ENCODE measurements at places on chromosomes 3 and 15.
A peak's percentile ranks its signal among the peaks of the same experiment; 100 is the strongest.

GRCh38 chr3:33883538-33883950 is 85.1 kb downstream of the PDCD6IP start:
- peak; percentile 28 for DNase-seq

- DNase-seq = no peak
These were observed 115.3 kb downstream of the POLR2M start for GRCh38 chr15:57821826-57822225.

DNA sequence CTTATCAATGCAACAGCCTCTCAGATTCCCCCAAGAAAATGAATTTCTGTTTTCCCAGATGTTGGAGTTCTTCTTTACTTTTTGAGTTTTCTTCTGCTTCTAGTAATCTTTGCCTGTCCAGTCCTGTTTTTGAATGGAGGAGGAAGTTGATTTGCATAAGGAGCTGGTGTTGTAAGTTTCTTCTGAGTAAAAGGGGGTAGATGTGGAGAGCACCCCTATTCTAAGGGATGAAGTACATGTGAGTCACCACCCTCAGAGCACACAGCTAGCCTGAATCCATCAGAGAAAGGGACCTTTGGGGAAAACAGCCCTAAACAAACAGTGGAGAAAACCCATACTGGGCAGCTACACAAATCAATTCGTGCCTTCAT is 34.5 kb downstream of the ACAA1 start:
- no peak for DNase-seq

- no peak for DNase-seq
These were observed 246.9 kb downstream of the GOLGA6L6 start for GRCh38 chr15:20294651-20295237.

- no peak for DNase-seq
These were observed 32.6 kb upstream of the THUMPD3 start for GRCh38 chr3:9330166-9330703.

DNA sequence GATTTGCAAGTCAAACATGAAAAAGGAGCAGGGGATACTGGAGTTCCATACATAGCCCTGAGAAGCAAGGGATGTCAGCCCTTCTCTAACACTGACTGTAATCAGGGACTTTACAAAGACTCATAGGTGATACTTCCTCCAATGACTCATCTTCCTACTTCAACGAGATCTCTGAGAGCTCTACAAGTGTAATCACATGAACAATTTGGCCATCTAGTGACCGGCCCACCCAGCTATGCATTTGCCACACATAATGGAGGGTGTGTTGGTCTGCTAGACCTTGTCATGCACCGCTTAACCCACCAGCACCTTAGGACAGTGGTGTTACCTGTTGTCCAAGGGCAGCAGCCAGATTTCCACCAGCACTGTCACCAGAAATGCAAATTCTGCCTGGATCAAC is 75.3 kb downstream of the NCEH1 start:
- no peak for DNase-seq

- DNase-seq = no peak
These were observed 112.5 kb upstream of the THBS1 start for GRCh38 chr15:39468331-39468730.

DNA sequence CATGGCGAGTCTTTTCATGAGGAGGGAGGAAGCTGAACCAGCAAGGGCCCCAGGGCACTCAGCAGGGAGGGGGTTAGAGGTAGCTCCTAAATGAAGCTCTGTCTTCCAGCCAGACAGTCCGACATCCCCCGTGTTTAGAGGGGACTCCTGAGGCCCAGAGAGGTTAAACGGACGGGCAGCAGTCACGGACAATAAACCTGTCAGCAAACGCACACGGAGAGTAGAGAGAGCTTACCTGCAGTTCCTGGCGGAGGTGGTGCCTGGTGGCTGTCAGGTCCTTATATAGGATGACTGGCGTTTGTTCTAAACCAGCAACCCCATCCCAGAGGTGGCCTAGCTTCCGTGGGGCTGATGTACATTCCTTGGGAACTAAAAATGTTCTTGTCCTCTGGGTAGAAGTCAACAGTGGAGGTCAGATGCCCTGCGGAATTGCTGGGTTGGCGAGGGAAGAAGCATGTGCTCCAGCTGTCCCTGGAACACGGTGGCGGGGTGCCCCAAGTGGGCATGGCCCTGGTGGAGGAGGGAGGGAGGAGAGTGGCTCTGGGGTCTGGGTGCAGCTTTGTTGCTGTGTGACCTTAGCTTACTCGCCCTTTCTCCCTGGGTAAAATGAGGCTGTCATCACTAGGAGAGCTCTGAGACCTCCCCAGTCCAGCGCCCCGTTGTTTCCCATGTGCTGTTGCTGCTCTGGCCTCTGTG is 2.1 kb downstream of the GHRL start:
- no peak for DNase-seq

DNA sequence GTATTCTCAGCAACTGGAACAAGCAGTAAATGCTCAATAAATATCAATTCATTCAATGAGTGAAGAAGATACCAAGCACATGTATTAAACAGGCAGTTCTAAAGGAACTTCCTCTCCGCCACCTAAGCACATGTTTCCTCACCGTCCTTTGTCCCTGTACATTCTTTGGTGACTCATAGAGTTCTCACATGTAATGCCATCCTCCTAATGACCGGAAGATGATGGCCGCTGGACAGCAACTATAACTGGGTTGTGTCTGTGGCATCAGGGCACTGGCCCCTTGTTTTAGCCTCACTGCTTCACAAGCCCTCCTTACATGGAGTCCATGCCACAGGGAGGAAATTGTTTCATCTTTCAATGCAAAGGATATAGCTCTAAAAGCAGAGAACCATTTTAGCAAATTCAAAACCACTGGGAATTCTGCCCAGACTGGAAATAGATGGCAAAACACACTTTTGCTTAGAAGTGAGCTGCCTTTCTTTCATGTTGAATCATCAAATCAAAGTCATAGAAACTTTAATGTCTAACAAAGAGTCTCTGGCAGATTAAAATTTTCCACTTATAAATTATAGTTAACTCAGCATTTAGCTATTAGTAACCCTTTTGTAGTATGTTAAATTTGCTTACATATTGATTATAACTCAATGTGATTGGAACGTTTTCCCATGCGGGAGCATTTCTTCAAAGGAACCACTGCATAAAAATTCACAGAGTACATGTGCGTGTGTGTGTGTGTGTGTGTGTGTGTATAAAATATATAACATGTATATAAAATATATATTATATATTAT is 74.1 kb downstream of the GAP43 start:
- no peak for DNase-seq

GRCh38 chr3:43616034-43616433 is 5.8 kb downstream of the ANO10 start:
- no peak for DNase-seq

- no peak for DNase-seq
These were observed 28.6 kb upstream of the VPS8 start for GRCh38 chr3:184783319-184783718.

GRCh38 chr15:93302080-93302765 is 213.2 kb upstream of the RGMA start:
- DNase-seq = no peak

GRCh38 chr15:68693071-68693470 is 114.3 kb downstream of the CORO2B start:
- DNase-seq = no peak

- DNase-seq = no peak
These were observed at the start of gene CAV3 for GRCh38 chr3:8733332-8734094. CAV3 (plus strand) TSS chr3:8733802; CDS start chr3:8733877, 75 bp downstream.

GRCh38 chr3:126495786-126496185 is 20.1 kb upstream of the ZXDC start:
- no peak for DNase-seq

DNA sequence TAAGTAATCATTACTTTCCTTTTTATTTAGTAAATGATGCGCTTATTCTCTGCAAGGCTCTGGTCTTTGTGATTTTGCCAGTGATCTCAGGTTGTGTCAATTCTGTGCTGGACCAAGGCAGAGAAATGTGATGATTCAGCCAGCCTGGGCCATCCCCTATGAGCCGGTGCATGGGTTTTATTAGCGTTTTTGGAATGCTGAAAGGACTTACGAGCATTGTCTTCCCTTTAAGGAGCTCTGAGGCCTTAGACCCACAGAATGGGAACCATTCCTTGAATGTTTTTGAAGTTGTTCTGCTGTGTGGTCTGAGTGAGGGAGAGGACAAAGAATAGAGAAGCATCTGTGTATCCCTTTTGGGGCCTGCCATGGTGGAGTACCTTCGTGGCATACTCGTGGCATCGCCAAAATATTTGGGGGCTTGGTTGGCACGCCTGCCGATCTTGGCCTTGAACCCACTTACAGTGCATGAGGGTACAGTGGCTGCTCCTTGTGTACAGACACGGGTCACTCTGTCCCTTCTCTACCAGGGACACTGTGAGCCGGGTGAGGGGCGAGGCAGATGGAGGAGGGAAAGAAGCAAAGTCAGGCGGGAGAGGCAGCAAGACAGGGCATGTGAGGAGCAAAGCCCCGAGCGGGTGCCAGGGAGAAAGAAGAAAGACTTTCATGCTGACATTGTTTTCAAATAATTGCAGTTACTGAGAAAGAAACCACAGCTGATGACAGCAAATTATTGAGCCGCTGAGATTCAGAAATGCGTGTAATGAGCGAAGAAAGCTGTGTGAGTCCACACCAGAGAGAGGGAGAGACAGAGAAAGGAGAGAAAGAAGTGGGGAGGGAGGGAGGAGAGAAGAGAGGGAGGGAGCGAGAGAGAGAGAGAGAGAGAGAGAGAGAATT is 269.4 kb upstream of the RGMA start:
- DNase-seq = no peak

DNA sequence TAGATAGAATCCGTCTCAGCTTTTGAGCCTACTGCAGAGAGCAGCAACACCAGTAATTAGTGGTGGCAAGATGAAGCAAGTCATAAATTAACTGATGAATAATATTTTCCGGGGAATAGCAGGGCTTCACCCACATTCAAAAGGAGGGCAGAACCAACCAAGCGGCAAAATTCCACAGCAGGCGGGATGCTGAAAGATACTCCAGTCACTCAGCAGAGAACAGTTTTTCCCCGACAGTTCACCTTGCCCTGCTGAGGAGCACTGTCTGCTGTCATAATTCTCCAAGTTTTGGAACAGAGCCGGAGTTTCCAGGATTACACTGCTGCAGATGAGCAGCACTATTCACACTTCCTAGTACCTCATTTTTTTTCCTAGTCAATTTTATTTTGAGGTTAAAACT is 274.7 kb downstream of the CD47 start:
- no peak for DNase-seq

- DNase-seq = no peak
These were observed 35.6 kb upstream of the FGF7 start for GRCh38 chr15:49387471-49387870.

- no peak for DNase-seq
These were observed 93.3 kb downstream of the CLASP2 start for GRCh38 chr3:33624756-33625155.

GRCh38 chr15:83285284-83285978 is 967 bp upstream of the BNC1 start:
- no peak for DNase-seq

DNA sequence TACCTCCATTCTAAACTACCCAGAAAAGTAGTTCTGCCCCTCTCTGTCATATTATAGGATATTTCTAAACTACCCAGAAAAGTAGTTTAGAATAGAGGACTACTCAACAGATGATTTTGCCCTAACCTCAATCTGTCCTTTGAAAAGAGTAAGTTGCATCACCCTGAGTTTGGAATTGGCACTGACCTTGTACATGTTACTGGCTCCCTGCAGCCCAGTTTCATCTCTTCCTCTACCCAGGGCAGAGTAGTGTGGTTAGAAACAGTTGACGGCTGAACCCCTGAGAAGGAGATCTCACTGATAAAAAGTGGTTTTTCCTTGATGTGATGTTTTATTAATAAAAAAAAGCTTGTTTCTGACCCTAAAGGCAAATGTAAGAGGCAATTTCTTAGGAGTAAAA is 340.5 kb upstream of the NECTIN3 start:
- DNase-seq = no peak

DNA sequence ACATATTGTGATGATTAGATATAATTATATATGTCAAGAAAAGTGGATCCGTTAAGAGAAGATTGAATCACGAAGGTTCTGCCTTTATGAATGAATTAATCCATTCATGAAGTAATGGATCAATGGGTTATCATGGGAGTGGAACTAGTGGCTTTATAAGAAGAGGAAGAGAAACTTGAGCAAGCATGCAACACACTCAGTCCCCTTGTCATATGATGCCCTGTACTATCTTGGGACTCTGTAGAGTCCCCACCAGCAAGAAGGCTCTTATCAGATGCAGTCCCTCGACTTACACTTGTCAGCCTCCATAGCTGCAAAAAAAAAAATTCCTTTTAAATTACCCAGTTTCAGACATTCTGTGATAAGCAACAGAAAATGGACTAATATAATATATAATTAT is 301.9 kb downstream of the RAP2B start:
- DNase-seq = no peak

DNA sequence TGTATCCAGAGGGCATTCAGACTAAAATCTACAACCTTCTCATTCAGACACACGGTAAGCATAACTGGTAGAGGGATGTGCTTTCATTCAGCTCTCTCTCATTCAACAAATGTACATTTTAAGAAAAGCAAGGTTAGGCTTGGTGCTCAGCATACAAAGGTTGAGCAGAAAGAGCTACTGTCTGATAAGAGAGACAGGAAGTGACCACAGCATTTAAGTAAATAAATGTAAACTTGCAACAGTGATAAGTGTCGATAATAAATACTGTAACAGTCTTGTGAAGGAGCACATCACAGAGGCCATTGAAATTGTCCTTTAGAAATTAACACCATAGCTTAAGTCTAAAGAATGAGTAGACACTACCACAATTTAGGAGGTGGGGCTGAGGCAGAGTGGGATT is 3.4 kb downstream of the CD96 start:
- DNase-seq = no peak

GRCh38 chr3:176328666-176329065 is 868.6 kb downstream of the TBL1XR1 start:
- DNase-seq = no peak

GRCh38 chr3:47261301-47261700 is 21.3 kb downstream of the KIF9 start:
- DNase-seq = no peak

DNA sequence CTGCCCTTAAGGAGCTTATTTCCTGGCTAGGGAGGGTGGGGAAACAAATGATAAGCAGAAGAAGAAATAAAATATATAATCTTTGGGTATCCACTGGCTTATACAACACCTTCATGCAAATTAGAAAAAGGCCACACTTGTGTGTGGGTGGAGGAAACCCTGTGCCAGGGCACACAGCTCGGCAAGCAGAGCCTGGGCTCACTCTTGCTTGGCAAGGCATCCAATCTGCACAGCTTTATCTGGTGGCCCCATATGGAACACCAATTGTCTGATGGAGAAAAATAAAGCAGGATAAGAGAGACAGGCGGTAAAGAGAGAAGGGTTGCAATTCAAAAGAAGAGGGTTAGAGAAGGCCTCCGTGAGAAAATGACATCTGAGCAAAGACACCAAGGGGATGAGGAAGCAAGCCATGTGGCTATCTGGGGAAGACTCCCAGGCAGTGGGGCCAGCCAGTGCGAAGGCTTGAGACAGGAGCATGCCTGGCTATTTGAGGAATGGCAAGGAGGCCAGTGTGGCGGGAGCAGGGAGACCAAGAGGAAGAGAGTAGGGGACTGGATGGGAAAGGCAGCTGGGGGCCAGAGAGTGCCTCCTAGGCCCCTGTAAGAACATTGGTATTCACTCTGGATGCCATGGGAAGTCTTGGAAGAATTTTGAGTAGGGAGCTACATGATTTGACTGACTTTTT is 22.5 kb upstream of the VPS8 start:
- DNase-seq = no peak

- DNase-seq = no peak
These were observed 77.9 kb upstream of the NTRK3 start for GRCh38 chr15:88334436-88334835.

GRCh38 chr3:109903100-109903499 is 565.8 kb upstream of the DPPA4 start:
- no peak for DNase-seq

GRCh38 chr15:55366981-55367380 is 41.2 kb downstream of the CCPG1 start:
- DNase-seq = no peak

GRCh38 chr15:65937476-65937875 is 68.2 kb downstream of the RAB11A start:
- no peak for DNase-seq

Data from NT2/D1 (cell line).